ENCODE measurements at places on chromosomes 3 and 15.

GRCh38 chr15:28921336-28921735, 35.6 kb downstream of the APBA2 start:
- no peak for DNase-seq

GRCh38 chr3:74537164-74537563, 77.3 kb downstream of the CNTN3 start:
- no peak for DNase-seq

DNA sequence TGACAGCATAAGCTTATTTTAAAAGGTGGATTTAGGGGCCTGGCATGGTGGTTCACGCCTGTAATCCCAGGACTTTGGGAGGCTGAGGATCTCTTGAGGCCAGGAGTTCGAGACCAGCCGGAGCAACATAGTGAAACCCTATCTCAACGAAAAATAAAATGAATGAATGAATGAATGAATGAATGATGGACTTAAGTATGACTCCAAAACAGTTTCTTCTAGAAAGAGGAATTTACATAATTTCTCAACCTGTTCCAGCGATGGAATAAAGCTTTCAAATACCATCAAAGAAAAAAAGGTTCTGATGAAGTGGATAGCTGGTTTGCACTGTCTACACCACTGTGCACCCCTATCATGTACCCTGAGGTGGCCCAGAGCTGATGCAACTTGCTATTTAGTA, 20.1 kb upstream of the NR2C2 start:
- no peak for DNase-seq

- DNase-seq: no peak
Measured at GRCh38 chr3:100429187-100429716, 27.9 kb downstream of the LNP1 start.

DNA sequence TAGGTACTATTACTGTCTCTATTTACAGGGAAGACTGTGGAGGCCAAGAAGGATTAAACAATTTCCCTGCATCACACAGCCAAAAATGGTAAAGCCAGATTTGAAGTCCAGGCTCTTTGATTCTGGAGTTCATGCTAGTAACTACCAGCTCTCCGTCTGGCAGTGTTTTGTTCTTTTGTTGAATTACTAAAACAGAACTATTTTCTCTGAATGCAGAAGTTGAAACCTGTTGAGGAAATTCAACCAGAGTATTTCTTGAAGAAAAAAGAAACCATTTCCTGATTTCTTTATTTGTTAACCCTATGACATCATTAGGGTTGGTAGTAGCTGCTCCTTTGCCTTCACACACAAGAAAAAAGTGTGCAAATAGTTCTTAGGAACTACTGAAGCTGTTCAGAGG, 34.3 kb downstream of the CRTC3 start:
- DNase-seq: no peak

DNA sequence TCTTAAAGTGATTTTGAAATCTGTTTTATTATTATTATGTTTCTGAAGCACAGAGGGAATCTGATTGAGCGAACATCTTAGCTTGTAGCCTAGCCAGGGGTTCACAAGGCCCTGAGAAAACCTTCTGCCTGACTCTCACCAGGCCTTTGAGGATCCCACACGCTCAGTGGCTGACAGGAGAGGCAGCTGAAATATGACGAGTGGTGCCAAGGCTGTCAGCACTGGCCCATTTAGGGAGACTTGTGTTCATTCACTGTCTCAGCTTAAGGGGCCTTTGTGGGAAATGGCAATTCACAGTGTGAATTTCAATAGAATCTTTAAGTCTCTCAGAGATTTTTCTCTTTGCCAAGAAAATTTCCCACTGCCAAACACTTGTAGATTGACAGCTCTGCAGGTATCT, 770.9 kb downstream of the TUSC7 start:
- DNase-seq: no peak

DNA sequence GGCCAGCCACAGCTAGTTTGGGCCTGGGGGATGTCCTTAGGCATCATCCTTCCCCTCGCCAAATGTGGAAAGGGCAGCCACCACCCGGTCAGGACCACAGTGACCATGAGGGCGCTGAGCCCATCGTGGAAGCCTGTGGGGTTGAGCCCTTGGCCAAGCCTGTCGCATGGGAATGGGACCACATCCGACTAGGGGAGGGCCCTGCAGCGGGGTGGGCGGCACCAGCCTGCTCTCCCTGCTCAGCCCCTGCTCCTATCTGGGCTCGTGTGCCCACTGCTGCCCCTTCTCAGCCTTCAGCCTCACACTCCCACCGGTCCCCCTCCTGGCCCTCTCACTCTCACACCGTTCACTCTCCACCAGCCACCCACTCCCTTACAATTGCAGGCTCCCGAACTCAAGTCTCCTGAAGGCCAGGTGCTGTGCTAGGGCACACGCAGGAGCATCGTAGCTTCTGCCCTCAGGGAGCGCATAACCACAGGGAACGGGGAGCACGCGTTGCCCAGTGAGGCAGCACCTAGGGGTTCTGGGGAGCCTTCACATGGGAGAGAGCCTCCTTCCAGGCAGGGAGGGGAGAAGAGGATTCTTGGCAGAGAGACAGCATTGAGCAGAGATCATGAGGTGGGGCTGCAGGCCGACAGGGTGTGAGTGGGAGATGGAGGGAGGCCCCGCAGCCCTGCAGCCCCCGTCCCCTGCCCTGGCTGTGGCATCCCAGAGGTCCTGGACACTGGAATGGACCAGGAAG, 26.1 kb downstream of the LOXL1 start:
- no peak for DNase-seq

GRCh38 chr3:13114811-13115575, 41.8 kb upstream of the IQSEC1 start:
- no peak for DNase-seq

DNA sequence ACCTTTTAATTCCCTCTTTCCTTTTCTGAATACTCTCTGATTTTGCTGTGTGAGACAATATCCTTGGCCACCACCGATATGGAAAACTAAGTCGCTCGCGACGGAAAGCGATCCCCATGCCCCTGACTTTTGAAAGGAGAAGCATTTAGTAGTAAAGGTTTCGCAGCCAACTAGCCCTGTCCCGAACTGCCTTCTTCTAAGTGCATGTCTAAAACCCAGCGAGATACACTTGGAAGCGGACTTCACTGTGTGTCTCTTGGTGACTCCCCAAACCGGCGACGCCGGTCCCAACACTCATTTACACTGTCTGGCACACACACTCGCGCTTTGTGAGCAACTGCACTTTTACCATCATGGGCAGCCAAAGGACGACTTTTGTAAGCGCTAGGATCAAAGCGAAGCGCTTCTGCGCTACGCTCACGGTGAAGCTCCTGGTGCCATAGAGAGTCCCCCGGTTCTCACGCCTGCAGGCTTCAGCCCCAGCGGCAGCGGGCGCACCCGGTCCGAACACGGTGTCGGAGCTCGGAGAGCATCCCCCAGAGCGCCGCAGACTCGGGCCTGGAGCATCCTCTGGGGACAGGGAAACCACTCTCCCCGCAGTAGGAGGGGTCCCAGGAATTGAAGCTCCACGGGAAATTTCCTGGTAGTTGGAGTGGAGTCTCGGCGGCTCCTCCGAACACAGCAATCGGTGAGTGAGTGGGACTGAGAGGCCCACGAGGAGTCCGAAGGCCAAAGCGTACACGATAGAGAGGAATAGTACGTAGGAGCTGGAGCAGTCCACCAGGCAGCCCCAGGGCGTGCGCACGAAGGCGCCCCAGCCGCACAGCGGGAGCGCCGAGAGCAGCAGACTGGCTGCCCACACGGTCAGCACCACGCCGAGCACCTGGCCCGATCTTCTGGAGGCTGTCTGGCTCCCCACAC, 1.4 kb downstream of the GPR149 start:
- peak; percentile 69 for DNase-seq

- no peak for DNase-seq
Measured at GRCh38 chr3:112459750-112460149, 39.5 kb downstream of the BTLA start.

Data from NCI-H1105 treated with DMSO at 0.1 percent for 48 hours (cell line).